ENCODE measurements at places on chromosomes 7 and 10.
A peak's percentile ranks its signal among the peaks of the same experiment; 100 is the strongest.

DNA sequence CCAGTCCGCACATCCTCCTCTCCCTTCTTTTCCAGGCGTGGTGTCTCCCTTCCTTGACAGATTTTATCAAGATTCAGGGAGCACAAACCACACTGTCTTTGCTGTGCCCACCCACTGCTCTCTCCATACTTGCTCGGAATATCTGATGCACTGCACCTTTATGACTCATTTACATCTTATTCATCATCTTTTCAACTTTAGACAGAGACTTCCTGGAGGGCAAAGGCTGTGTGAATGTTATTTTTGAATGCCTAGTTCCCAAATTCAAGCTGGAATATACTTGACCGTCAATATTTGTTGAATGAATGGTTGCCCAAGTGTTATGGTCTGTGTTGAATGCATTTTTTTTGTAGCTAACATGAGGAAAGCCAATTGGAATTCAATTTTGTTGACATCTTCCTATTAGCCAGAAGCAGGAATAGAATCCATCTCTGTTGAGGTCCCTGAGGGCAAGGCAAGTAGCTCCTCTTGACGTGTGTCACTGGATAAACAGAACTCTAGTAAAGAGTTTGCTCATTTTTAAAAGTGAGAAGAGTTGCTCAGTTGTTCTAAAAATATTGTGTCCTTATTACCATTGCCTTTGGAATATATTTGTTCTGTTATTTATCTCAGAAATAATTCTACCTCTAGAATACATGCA is 95.0 kb downstream of the KLF6 start:
- peaks cover 10% of the 10 kb centered on the region for H3K4me1 ChIP-seq
- H3K27me3 ChIP-seq = no peaks in the 10 kb centered on the region
- peak; percentile 13 for DNase-seq
- no peak overlapping the region for H3K27ac ChIP-seq
- H3K36me3 ChIP-seq = no peaks in the 10 kb centered on the region
- H3K4me3 ChIP-seq = no peak overlapping the region

GRCh38 chr10:119724593-119725516 is 995 bp upstream of the INPP5F start:
- H3K27ac ChIP-seq = peak overlapping the region; percentile 77
- DNase-seq = no peak
- no peaks in the 10 kb centered on the region for H3K27me3 ChIP-seq
- H3K36me3 ChIP-seq = peaks cover 3% of the 10 kb centered on the region
- H3K4me1 ChIP-seq = peaks cover 17% of the 10 kb centered on the region
- H3K4me3 ChIP-seq = peak overlapping the region; percentile 97

DNA sequence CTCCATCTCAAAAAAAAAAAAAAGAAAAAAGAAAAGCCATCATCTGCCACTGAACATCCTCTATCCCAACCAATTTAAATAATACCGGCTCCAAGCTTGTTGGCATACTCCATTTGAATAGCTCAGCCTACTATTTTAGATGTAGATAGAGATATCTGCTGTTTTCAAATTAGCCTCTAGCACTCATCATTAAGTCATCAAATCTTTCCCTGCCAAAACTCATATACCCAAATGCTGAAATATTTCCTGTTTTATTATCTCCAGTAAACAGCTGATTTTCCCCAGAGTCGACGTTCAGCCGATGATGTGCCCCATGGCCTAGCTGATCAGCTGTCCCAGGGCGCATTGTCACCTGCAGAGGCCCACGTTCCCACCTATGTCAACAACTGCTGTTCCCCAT is 34.5 kb upstream of the FRMD4A start:
- no peaks in the 10 kb centered on the region for H3K4me1 ChIP-seq
- DNase-seq = no peak
- H3K27ac ChIP-seq = no peak overlapping the region
- no peak overlapping the region for H3K4me3 ChIP-seq

- DNase-seq = peak; percentile 59
- H3K4me1 ChIP-seq = peaks cover 6% of the 10 kb centered on the region
- 0 out of 2 replicates have a peak, but pooled peaks cover 2% of the 10 kb centered on the region for H3K27me3 ChIP-seq
- H3K4me3 ChIP-seq = no peak overlapping the region
Observed at GRCh38 chr7:83672157-83672556, 23.2 kb upstream of the SEMA3E start.

- no peak for DNase-seq
- H3K27ac ChIP-seq = no peak overlapping the region
- no peaks in the 10 kb centered on the region for H3K4me1 ChIP-seq
- peaks cover 10% of the 10 kb centered on the region for H3K36me3 ChIP-seq
- H3K4me3 ChIP-seq = no peak overlapping the region
Observed at GRCh38 chr7:151379534-151380198, 30.2 kb downstream of the WDR86 start.

Data from SJSA1 (cell line).